Natural killer cell (primary cell): ENCODE measurements at places on chromosomes 7 and 10. TPM values are rescaled to one million over a fixed set of nuclear protein-coding genes. Genes with fewer than 3 reads are reported as not detected.

GRCh38 chr10:50410066-50410811 is 158.9 kb upstream of the ASAH2 start:
- no peak for DNase-seq

DNA sequence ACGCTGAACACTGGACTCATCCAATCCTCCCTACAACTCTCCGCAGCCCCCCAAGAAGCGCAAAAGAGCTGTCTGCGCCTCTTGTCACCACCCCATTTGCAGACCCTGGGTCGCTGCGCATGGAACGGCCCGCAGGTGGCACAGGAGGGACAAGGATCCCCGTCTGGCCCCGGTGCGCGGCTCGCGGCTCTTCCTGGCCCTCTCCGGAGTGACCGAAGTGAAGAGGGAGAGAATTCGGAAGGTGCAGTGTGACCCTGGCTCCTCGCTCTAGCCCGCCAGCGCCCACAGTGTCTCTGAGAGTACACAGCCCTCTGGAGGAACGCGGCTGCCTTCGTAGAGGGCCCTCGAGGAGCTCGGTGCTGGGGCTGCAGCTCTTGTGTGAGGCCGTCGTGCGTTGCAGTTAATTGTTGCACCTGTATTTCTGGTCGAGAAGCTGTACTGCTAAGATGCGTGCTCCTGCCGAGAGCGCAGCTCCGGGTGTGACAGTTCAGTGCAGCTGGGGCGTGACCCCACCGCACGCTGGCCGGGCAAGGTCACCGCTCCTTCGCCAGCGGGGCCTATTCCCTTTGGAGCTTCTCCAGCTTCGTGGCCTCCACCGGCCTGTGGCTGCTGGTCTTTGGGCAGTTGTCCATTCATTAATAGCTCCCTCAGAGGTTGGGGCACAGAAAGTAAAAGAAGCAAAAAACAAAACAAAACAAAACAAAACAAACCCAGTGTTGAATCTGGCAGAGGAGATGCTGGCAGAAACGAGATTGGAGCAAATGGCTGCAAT is 119.0 kb downstream of the SEC23IP start:
- DNase-seq = no peak

- no peak for DNase-seq
Measured at GRCh38 chr7:21030237-21030871, 243.7 kb upstream of the SP8 start.

DNA sequence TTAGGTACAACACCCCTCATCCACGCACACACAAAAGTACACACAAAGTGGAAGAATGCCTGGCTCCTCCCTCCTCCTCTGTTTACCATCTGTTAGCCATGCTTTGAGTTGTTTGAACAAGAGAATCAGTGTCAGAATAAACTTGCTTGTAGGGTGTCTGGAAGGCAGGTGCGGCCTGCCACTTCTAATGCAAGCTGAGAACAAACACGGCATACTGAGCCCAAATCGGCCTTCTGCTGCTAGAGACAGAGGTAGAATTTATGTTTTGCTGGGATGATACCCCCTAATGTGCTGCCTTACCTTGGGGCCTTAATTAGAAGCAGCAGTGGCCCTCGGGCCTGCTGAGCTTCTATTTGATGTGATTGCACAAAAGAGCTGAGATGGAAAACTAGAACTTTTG is 24.9 kb upstream of the FAM180A start:
- no peak for DNase-seq

DNA sequence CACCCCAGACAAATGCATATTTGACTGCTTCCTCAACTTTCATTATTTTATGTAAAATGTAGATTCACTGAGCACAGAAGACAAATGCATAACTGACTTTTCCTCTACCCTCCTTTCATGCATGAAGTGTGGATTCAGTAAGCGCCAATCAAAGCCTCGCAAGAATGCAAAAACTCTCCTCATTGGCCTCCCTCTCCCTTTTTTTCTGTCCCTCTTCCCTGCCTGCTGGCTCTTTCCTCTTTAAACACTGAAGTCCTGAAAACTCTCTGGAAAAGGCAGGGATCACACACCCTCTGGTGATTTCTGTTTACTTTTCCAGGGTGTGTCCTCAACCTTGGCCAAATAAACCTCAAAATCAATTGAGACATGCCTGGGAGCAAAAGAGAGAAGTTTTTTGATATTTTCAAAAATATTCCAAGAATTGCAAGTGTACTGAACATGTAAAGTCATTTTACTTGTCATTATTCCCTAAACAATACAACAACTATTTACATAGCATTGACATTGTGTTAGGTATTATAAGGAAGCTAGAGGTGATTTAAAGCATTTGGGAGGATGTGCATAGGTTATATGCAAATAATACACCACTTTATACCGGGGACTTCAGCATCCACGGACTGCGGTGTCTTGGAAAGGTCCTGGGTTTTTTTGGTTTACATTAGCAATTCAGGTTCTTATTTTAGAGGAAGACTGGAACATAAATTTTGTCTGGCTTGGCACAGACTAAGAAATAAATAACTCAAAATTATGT is 71.4 kb downstream of the SEC61G start:
- no peak for DNase-seq

The FANK1 gene
- not detected for total RNA-seq

DNA sequence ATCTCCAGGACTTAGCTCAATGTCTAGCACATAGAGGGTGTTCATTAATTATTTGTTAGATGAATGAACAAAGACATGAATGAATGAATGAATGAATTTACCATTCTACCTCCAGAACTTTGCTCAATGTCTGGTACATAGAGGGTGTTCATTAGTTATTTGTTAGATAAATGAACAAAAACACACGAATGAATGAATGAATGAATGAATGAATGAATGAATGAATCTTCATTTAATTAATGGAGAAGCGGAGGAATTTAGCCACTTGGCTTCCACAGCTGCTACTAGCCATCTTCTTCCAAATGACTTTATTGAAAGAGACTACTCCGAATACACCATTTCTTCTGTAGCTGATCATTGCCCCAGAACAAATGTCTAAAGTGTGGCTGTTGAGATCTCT is 368.9 kb downstream of the FRMD4A start:
- DNase-seq = no peak

GRCh38 chr10:92847202-92847864 is 987 bp upstream of the EXOC6 start:
- no peak for DNase-seq

The ZC3HAV1L gene
- total RNA-seq = 2.3 TPM

The PDK4 gene
- 0.78 TPM for total RNA-seq

The FAM24B gene
- total RNA-seq = 6.1 TPM

DNA sequence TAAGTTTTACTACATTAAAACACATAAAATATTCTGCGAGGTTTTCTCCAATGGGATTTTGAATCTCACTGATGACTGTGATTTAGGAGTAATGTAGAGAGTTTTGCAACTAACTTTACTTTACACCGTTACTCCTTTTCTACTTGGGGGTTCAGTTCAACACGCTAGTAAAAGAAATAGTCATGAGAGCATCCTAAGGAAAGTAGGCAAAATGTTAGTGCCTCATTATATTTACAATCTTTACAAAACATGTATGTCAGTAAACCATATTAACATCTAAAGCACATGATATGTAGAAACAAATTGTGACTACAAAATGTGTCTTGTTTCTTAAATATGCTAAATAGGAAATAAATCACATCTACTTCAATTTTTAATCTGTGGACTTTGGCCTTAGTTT is 6.0 kb downstream of the MEOX2 start:
- no peak for DNase-seq

The SAMD9 gene
- total RNA-seq = 52.3 TPM

The LRIT1 gene
- not detected for total RNA-seq

DNA sequence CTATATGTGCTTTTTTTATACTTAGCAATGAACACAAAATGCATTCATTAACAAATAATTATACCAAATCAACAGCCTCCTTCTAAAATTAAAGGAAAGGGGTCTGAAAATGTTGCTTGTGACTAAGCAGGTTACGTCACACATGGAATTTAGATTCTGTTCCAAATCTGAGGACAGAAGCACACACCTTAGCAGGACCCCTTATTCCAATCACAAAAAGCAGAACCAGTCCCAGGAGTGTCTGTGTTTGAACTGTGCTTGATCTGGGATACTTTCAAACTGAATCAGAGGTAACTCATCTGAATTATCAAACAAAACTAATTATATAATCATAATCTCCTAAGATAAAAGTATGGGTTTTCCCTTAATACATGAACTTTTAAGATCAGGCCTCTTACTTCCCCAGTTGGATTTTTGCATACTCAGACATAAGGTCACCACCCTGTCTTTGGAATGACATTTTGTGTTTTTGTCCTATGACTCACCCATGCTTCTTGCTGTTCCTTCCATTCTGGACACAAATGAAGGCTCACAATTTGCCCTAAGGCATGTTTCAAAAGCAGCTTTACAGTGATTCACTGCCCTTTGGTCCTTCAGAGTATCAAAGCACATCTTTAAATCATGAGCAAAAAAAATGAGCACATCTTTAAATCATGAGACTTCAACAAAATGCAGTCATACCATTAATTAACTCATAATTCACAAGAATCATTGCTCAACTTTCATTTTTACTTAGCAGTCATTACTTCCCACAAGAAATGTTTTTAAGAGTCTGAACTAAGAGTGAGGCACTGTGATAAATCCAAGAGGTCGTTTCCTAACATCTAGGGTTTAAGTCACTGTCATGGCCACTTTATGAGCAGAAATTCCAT is 35.5 kb downstream of the SEMA3C start:
- no peak for DNase-seq

DNA sequence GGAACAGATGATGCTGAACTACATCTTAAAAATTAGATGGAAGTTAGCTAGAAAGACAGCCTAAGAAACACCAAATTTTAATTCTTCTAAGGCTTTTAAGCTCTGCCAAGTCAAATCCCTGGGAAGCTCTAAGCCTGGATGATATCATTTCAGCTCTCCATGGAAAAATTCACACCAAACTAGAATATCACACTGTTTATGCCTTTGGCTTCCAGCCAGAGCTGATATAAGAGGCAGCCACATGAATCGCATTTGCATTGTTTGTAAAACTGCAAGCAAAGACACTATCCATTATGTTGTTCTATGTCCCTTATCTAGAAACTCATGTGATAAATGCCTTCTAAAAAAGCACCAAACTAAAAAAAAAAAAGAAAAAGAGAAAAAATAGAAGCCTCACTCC is 430.4 kb downstream of the GRID1 start:
- no peak for DNase-seq

DNA sequence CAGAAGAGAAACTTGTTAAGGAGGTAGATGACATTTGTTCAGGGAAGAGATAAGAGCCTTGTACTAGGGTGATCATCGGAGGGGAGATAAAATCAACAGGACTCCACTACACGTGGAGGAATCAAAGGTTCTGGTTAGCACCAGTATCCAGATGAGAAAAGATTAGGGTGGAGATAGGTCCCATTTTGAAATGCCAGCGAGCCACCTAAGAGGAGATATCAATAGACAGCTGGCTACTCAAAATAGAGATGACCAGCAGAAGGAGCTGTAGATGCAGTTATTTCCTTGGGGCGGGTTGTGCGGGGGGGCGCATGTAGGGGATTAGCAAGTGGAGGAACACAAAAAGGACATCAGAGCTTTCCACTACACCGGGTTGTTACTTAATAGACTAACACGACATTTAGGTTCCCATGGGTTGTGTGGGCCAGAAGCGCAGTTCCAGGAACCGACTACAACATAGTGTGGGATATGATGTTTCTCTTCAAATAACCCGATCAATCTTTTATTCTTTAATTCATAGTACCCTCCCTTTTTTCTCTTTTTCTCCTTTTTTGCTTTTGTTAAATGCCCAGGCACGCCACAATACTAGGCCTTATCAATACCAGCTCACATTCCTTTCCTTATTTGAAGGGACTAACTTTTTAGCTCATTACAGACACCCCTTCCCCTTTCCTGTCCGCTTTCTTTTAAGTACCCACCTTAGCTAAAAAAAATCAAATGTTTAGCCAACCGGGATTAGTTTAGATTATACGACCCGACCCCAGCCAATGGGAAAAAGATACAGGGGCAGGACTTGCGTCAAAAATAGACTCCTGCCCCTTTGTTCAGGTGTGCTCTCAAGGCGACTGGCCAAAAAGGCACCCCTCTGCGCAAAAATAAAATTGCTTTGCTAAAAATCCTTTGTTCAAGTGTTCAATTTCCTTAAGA is 2.0 kb upstream of the KIF11 start:
- no peak for DNase-seq

DNA sequence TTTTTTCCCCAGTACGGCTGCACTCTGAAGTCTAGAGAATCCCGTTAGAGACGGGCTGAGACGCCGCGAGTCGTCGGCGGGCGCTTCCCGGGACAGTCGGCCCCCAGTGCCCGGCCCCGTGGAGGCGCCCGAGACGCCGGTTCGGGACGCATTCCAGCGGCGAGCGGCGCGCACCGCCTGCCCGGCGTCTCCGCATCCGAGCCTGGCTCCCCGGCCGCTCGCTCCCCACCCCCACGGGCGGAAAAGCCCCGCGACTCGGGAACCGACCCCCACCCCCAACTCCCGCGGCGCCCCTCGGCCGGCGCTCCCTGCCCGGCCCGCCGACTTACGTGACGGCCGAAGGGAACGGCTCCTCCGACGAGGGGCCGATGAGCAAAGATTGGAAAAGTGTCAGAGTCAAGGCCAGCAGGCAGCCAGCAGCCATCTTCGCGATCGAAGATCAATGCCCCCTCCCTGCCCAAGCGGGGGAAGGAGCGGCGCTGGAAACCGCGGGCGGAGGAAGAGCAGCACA is 486 bp downstream of the CACNA2D1 start:
- DNase-seq = no peak

GRCh38 chr10:30999070-30999712 is 32.5 kb downstream of the ZNF438 start:
- DNase-seq = no peak

DNA sequence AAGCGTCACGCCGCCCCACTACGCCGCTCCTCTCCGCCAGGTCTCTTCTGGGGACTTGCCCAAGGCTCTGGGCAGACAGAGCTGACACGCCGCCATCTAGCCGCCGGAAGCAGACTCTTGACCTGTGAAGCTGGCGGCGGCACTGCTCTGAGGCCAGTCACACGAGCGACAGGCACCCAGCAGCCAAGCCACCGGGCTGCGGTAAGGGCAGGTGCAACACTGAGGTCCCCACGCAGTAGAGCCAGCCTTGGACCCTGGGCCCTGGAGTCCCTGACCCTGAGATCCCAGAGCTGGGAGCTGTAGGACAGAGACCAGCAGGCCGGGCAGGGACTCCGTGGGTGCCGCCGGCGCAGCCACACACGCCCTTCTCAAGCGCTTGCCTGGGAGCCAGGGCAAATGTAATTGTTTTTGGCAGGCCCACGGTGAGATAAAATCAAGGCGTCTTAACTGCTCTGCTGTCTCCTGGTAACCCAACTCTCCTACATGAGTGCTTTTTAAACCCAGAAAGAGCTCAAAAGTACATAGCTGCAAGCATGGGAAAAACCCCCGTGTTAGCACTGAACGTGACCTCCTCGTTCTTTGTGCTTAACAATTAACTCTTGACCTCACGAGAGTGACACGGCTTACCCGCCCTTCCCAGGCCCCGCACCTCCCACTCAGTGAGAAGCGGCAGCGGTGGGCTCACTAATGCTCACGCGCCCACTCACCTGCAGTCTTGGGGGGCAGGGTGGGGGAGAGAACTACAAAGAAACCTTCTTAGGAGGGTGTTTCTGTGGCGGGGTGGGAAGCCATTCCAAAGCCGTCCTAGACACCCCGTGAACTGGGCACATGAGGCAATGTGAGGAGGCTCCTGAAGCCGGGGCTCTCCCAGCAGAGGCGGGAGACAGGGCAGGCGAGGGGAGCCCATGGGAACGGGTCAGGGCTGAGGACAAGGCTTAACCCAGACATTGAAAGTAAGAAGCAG is 8.5 kb downstream of the GPER1 start:
- no peak for DNase-seq

The SP4 gene
- 44.5 TPM for total RNA-seq

GRCh38 chr7:361680-362401 is 71.9 kb downstream of the FOXL3 start:
- no peak for DNase-seq
